ENCODE measurements at places on chromosomes 5 and 9.
A peak's percentile ranks its signal among the peaks of the same experiment; 100 is the strongest.

GRCh38 chr9:127684576-127684975 is 22.2 kb upstream of the CFAP157 start:
- no peak for DNase-seq

DNA sequence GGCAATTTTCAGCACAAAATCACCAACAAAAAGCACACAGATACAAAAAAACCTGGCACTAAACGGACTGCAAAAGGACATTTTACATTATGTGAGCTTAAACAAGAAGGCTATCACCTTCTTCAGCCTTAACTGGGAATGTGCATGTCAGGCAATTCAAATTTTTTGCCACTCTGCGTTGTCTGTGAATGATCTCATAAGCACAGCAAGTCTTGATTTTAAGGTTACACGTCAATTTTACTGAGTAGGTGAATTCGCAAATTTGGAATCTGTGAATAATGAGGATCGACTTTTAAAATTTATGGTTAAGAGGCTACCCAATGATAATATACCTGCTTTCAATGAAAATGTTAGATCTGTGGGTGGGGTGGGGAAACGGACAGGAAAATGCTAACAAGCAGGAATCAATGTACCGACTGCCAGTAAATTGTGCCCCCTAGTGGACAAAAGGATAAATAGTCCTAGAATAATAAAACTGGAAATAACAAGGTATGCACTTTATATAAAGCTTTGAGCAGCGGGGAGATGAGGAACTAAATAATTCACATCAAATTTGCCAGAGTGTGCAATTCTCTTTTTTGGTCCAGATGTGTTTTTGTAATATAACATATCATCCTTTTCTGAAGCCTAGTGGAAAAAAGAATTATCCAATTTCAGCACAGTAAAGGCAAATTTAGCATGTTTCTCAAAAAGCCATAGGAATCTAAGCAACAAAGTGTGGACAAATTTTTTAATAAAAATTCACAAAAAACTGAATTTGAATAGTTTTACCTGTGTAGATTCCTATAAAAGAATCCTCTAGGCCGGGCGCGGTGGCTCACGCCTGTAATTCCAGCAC is 20.5 kb downstream of the EQTN start:
- DNase-seq, result peak; percentile 80

DNA sequence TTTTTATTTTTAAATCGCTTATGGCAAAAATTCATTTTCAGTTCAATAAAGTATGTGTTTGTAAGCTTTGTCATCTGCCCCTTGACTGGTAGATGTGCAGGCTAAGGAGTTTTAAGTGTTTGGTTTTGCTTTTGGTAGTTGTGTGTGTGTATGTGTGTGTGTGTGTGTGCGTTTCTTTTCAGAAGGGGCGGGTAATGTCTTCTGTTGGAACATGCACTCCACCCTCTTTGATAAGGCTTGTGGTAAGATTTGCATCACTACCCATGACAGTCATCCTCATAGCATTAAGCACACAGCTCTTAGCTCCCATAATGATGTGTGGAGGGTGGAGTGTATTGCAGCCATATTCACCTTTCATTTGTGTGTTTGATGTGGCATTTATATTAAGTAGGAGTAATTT is 92.1 kb upstream of the FSD1L start:
- DNase-seq, result no peak

DNA sequence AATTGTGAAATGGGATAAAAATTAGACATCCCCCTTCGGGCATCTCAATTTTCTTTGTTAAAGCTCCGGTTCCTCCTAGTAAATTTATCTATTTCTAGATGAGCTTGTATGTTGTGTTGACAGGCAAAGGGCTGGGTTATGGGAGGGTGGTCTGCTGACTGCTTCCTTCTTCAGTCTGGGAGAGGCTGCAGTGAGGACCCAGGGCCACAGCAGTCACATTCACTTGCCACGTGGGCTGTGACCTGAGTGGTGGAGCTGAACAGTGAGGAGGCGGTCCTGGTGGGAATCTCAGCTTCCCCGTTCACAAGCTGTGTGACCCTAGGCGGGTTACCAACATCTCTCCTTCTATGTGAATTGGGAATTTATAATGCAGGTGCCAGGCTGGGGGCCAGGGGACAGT is 57.5 kb upstream of the RXRA start:
- DNase-seq, result no peak

- no peak for DNase-seq
Measured at GRCh38 chr5:123117989-123118388, 28.9 kb downstream of the PRDM6 start.

DNA sequence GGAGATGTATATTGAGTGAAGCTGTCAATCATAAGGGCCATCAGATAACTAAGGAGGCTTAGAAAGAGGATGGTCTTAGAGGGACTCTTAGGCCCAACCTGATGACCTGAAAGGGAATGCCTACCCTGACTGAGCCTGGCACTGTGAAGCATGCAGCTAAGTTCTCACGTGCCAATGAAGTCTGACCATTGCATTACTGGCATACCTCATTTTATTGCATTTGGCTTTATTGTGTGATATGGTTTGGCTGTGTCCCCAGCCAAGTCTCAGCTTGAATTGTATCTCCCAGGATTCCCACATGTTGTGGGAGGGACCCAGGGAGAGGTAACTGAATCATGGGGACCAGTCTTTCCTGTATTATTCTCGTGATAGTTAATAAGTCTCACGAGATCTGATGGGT is 421.6 kb upstream of the SGCD start:
- DNase-seq, result no peak

DNA sequence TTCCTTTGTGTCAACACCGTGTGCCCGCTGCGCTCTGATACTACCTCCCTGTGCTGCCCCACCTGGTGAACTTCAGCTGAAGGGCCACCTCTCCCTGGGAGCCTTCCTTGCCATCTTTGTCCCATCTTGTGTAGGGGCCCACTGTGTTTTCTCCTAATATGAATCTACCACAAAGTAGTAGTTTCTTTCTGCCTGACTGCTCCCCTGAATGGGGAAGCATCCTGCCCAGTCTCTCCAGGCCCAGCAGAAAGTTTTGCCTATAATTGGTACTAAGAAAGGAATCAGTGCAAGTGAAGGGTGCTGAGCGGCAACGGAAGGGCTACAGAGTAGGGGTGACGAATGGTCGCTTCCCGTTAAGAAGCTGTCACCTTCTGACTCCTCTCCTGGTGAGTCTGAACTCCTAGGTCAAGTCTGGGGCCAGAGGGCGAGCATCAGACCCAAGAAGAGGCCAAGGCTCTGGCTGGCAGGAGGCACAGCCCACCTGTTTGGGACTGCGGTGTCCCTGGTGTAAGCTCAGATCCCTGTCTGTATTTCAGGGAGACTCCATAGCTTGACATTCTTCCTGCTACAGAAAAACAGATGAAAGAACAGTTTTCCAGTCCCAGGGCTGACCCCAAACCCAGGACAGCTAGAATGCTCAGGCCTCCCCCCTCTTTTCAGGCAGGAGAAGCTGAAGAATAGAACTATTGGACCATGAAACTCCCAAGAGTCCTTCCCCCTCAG is 24.1 kb downstream of the WWC1 start:
- no peak for DNase-seq

DNA sequence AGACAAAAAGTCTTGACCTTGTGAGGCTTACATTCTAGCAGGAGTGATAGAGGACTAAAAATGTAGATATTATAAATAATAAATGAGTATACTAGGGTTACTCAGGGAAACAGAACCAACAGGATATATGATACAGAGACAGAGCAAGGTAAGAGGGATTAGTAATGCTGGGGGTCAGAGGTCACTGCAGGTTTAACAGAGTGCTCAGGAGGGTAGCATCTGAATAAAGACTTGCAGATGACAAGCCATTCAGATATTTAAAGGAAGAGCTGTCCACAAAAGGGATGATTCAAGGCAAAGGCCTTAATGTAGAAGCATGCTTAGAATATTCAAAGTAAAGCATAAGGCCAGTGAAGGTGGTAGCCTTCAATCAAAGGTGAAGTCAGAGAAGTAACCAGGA is 65.6 kb upstream of the SEMA6A start:
- DNase-seq, result no peak

GRCh38 chr5:435156-435790 is 7.7 kb upstream of the EXOC3 start:
- DNase-seq, result no peak

DNA sequence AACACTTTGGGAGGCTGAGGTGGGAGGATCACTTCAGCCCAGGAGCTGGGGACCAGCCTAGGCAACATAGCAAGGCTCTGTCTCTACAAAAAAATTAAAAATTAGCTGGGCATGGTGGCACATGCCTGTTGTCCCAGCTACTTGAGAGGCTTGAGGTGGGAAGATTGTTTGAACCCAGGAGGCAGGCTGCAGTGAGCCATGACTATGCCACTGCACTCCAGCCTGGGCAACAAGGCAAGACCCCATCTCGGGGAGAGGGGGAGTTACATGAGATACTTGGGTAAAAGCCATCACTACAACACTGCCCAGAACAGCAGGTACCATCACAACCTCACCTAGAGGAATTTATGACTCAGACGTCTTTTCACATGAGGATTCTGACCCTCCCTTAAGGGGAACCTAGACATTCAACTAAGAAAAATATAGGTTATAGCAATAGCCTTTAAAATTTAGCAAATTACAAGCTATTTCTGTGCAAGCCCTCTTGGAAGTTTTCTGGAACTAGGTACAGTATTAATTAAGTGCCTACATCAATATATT is 143.5 kb downstream of the NFIB start:
- DNase-seq, result no peak

GRCh38 chr5:1827025-1827885 is 26.0 kb downstream of the NDUFS6 start:
- DNase-seq, result no peak

DNA sequence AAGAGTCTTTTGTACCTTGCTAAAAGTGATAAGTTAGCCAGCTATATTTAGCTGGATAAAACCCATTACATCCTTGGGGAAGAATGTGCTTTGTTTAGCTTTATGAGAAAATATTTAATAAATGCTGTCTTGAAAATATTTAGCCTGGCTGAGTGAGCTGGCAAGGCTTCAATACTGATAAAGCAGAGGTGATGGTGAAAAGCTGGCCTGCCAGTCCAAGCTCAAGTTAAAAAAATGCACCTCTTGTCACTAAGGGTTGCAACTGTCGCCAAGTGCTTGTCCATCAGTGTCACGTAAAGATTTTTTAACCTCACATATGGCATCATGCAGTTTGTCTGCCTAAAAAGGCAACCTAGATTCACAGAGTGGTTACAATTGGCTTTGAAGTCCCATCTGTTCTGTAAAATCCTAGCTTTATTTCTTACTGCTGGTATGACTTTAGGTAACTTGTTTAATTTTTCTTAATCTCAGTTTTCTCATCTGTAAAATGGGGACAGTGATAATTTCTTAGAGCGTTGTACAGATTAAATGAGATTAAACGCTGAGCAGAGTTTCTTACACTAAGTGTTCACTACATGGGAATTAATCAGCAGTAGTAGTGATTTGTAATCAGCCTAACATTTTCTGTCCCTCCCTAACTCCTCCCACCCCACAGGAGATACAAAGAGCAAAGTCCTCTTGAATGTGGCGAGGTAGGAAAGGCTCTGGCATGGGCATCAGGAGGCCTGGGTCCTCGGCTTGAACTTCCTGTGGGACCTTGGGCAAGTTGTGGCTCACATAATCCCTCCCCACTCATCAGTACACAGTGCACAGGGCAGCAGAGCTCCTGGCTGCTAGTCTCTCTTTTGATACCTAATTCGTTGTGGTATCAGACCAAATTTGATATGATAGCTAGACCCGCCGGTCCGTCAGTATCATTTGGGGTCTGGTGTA is 48.7 kb downstream of the PIK3R1 start:
- DNase-seq, result peak; percentile 41

DNA sequence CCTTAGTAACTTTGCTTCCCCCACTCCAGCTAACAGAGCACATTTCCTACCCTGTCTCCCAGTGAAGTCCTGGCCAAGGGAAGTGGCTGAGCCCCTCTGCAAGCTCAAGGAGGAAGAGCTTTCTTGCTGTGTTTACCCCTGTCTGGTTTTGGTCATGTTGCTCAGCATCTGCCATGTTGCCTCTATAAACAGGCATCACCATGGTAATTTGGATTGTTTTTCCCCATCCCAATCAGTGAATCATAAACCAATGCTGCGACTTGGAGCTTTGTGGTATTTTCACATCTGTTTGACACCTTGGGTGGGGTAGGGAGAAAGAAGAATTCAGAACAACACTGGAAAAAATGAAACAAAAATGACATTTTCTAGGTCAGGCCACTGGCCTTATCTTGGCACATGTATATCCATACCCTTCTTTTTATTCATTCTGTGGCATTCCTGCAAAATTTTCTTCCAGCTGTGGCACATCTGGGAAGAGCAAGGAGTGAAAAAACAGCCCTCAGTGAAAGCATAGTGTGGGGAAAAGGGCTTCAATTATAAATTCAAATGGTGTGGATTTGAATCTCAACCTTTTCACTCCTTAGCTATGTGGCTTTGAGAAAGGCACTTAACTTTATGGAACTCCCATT is 42.5 kb downstream of the SLIT3 start:
- no peak for DNase-seq

DNA sequence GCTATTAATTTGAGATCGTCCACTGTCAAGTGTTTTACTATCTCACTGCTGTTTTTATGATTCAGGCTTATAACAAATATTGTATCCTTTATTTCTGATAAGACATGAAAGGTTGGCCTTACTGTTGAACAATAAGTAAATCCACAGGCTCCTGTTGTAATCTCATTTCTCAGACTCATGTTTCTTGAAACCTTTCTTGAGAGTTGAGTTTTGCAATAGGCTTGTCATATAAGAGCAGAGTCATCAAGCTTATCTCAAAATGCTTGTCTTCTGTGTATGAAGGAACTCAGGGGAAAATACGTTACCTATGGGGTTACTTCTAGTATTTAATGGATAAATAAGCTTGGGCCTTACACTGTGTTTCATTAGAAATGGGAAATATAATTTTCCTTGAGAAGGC is 9.2 kb upstream of the TLX3 start:
- no peak for DNase-seq

- no peak for DNase-seq
Measured at GRCh38 chr9:859251-859650, 17.8 kb downstream of the DMRT1 start.

GRCh38 chr9:112355427-112355897 is 22.0 kb upstream of the PTBP3 start:
- no peak for DNase-seq

DNA sequence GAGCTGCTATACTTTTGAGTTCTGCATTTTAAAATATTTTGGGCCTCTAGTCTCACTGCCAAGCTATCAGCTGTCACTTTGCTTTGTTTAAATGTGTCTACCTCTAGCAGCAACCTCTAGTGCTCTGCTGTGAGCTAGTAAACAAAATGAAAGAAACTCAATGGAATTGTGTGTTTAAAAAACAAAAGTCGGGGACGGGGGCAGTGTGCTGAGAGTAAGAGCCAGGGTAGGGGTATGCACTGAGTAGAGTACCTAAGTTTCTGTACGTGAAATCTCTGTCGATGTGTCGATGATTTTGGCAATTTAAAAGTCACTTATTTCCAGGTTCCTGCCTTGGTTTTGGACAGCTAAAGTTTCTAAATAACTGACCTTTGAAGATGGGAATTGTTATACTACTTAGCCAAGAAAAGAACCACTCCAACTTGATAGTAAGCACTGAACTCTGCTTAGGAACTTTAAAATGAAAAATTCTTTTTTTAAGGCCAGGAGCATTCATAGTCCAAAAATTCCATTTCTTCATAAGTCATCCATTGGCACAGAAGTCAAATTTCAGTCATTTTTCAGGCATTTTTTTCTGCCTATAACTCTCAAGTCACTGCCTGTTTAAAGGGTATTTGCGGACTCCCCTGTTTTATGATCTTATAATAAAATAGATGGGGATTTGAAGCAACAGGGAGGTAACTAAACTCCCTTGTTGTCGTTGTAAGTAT is 111.5 kb downstream of the SAXO1 start:
- DNase-seq, result no peak

- no peak for DNase-seq
Measured at GRCh38 chr5:130580264-130580663, 584.8 kb downstream of the HINT1 start.

GRCh38 chr5:158080112-158080511 is 221.2 kb upstream of the CLINT1 start:
- DNase-seq, result no peak

GRCh38 chr9:112061152-112061740 is 113.9 kb downstream of the SUSD1 start:
- peak; percentile 98 for DNase-seq

Measured in dermis blood vessel endothelial cell (primary cell).